ENCODE measurements at places on chromosomes 3 and 15. TPM values are rescaled to one million over a fixed set of nuclear protein-coding genes. Genes with fewer than 3 reads are reported as not detected.

GRCh38 chr3:161103776-161104385 lies 1.3 kb downstream of the B3GALNT1 start:
- DNase-seq = peak; percentile 28

DNA sequence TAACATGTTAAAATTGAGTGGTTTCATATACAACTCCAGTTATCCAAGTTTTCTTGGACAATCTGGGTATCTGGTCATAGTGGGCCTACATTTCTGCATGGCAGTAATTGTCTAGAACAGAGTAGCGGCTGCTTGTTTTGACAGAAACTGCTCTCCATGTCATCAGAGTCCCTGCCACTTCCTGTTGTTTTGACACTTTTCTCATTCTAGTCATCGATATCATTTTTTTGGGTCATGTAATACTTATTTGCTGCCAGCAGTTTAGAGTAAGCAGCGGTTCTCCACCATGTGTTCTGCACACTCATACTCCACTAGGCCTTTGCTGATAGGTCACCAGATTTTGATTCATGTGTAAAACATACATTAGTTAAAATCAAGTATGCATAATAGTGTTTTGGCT lies 81.5 kb downstream of the SLC25A26 start:
- DNase-seq = no peak

- no peak for DNase-seq
Observed at GRCh38 chr15:73888224-73889041, 15.1 kb downstream of the TBC1D21 start.

DNA sequence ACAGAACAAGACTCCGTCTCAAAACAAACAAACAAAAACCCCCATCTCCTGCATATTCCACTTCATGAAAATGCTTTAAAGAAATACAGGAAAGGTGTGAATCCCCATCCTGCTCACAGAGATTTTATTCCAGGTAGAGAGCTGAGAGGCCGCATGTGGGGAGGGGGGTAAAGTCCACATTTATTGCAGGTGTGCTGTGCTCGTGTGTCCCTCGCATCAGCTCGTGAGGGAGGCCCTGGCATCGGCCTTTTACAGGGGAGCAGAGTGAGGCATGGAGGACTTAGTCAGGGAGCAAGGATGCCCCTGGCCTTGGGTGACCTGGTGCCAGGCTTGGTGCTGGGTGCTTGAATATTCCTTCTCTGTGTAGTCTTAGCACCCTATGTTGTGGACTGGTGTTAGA lies 413.5 kb upstream of the C2CD4B start:
- no peak for DNase-seq

DNA sequence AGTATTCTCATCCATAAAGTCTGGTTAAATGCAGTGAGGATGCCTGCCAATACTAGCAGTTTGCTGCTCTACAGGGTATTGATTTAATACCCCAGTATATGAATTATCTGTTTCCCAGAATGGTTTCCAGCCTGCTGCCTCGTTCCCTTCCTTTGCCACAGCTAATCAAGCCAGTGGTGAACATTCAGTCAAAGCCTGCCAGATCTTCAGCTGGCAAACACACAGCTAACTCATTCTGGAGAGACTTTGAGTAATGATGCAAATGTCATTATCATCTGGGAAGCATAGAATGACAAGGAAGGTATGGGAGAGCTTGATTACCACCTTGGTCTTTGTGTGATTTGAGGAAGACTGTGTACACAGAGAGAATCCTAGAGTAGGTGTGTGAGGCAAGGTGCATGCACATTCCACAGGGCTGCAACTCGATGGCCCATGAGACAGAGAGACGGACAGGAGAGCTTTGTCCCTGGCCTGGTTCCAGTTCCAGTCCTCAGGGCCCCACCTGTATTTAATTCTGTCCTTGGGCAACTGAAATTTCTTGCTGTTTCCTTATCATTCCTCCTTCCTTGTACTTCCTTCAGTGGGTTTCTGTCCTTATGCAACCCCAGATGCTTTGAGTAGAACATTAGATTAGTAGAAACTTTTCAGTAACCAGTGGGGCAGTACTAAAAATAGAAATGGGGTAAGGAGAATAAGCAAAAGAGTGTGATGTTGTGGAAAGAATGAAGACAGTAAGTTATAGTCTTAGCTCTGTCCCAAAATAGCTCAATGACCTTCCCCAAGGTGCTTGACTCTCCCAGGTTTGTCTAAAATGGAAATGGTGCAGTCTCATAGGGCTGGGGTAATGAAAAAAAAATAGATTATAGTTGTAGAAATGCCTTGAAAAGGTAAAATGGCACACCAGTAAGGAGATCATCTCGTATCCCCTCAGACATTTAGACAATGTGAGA lies 72.5 kb downstream of the MITF start:
- no peak for DNase-seq

- no peak for DNase-seq
Observed at GRCh38 chr15:57640930-57641682, 49.4 kb downstream of the MYZAP start.

- peak; percentile 91 for DNase-seq
Observed at GRCh38 chr3:138174421-138175131, at the start of gene DBR1. Gene DBR1 (minus strand): TSS chr3:138174921. CDS start chr3:138174795, 126 bp downstream.

DNA sequence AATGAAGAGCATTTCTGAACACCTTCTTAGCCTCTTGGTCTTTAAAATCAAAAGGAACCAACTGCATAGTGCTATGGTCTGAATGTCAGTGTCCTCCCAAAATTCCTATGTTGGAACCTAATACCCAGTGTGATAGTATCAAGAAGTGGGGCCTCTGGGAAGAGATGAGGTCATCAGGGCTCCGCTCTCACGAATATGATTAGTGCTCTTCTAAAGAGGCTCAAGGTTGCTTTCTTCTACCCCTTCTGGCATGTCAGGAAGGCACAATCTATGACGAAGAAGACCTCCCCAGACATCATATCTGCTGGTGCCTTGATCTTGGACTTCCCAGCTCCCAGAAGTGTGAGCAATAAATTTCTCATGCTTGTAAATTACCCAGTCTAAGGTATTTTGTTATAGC lies 209.5 kb downstream of the MAGI1 start:
- no peak for DNase-seq

DNA sequence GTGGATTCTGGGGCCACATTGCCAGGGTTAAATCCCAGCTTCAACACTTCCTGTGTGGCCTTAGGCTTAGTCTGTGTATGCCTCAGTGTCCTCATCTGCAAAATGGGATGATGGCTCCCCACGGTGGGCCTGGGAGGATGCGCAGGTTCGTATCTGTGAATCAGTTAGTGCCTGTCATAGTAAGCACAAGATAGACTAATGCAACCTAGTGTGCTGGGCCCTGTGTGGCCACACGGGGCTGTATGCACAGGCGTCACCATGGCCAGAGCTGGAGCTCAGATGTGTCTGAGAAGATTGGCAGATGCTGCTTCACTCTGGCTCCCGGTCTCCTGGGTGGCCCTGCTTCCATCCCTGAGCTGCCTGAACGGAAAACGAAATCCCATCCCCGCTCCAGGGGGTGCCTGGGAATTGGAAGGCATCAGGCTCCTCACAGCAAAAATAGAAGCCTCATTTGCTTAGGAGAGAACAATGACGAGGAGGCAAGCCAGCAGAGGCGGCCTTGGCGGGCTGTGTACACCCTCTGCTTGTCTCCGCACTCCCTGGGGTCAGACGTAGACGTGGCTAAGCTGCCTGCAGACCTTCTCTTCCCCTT lies 103.6 kb downstream of the APBA2 start:
- DNase-seq = no peak

DNA sequence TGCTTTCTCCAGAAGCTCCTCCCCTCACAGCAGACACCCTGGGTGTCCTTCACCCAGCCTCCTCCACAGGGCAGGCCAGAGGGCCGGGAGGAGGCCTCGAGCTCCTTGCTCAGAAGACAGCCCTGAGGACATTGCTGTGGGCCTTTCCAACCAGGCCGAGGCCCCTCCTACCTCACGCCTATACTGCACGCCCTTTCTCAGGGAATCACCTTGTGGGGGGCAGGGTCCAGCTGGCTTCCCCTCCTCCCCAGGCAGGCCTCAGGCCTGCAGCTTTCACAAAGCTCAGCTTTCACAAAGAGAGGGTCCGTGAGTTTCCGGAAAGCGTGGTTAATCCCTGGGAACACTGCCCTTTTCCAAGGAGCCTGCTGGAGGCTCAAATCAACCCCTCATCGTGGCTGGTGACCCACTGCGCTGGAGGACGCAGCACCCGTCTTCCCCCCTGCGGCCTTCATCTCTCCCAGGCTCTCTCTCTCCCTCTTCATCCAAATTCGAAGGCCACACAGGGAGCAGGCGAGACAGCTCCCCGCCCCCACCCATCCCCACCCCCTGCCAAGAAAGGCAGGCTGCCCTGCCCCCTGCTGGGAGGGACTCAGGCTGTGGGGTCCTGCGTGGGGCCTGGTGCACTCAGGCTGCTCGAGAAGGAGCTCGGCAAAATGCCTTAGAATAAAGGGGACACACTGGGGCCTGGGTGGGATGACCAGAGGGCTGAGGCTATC lies 79.4 kb downstream of the OCA2 start:
- DNase-seq = no peak

- DNase-seq = no peak
Observed at GRCh38 chr3:69998759-69999139, 784 bp upstream of the SAMMSON start.

DNA sequence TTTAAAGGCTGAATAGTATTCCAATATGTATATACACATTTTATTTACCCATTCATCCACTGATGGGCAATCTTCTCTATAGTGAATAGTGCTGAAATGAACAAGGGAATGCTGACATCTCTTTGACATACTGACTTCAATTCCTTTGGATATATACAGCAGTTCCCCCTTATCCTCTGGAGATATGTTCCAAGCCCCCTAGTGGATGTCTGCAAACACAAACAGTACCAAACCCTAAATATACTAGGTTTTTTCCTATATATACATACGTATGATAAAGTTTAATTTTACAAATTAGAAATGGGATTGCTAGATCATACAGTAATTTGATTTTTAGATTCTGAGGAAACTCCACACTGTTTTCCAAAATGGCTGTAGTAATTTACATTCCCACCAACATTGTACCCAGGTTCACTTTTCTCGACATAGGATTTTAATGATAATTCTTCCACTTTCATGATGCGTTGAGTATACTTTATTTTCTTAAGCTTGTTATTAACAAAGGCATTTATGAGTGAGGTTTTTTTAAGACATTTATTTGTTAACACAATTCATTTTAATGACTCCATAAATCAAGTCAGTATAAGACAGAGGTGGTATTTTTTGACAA lies 38.2 kb downstream of the VPS13C start:
- DNase-seq = no peak

DNA sequence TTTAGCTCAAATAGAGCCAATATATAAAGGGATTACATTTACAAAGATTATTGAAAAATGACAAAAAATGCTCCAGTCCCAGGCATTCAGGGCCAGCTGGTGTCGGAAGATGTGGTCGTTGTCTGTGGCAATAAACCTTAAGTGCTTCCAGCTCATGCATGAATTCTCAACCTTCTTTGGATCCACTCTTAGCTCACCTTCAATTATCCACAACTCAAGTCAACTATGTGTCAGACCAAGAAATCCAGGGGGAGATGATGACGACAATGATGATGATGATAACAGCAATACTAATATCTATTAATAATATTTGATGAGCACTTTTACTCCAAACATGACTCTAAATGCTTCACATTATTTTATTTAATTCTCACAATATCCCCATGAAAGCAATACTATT lies 53.6 kb upstream of the PXYLP1 start:
- no peak for DNase-seq

DNA sequence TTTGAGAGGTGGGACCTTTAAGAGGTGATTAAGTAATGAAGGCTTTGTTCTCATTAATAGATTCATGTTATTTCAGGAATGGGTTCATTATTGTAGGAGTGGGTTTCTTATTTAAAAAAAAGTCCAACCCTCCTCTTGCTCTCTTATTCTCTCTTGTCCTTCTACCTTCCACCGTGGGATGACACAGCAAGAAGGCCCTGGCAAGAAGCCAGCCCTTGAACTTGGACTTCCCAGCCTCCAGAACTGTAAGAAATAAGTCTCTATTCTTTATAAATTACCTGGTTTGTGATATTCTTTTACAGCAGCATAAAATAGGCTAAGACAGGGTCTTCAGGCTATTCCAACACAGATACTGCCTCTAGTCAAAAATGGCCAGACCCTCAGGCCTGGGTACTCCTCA lies 62.2 kb downstream of the MYLK start:
- no peak for DNase-seq

- no peak for DNase-seq
Observed at GRCh38 chr3:143109861-143110260, 9.7 kb upstream of the CHST2 start.

DNA sequence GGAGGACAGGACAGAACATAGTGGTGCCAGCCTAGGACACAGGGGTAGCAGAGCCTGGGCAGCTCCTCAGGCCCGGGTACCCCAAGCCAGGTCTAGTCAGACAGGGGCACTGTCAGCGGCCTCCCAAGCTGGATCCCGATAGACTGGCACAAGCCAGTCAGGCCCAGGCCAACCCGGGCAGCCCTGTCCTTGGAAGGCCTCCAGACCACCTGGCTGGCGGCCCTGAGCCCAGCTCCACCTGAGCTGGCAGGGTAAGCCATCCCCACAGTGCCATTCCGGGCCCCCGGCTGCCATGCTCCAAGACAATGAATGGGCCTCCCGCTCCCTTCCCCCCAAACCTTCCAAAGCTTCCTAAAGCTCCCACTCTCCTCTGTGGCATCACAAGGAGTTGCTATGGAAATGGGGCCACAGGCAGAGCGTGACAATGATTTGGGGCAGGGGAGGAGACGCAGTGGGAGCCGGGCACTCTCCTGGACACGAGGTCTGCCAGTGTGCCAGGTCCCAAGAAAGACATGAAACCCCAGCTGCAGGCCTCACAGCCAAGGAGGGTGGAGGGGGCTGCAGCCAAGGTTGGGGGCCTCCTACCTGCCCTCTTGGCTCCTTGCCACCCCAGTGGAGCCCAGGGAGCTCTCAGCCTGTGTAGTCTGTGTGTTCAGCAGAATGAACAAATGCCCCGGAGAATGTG lies 165.6 kb upstream of the LINGO1 start:
- DNase-seq = no peak

GRCh38 chr15:58383876-58384275 lies 47.9 kb upstream of the LIPC start:
- no peak for DNase-seq

DNA sequence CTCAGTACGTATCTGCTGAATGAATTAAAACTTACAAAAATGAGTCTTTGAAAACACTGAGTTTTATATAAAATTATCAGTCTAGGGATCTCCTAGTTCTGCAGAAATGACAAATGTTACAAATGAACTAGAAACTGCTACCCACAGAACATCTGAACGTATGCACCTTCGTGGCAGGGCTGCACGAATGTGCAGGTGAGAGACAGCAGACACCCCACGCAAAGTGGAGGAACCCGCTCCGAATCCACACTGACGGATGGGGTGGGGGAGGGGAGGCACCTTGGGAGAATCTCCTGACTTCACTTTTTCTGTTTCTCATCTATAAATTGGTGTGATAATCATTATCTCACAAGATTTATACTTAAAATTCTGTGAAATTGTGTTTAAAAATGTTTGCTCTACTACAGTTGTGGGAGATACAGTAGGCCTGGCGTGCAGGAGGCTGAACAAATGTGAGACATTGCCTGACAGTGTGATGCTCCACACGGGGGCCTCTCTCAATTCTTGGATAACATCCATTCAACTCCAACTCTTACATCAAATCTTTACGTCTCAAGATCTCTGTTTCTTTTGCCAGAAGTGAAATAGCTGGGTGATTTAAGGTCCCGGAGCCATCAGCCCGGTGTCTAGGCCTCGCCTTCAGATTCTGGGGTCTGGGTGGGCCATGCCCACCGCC lies 86.9 kb downstream of the ATP10A start:
- no peak for DNase-seq

PIGBOS1 gene
- total RNA-seq = 7.2 TPM

SRGAP3 gene
- total RNA-seq = 10.0 TPM

DAG1 gene
- 118 TPM for total RNA-seq

SKOR1 gene
- 0.13 TPM for total RNA-seq

A4GNT gene
- not detected for total RNA-seq

C2CD4A gene
- not detected for total RNA-seq

LINGO1 gene
- 2.2 TPM for total RNA-seq

CYP8B1 gene
- not detected for total RNA-seq

PXYLP1 gene
- 21.0 TPM for total RNA-seq

ROPN1 gene
- not detected for total RNA-seq

Data from heart right ventricle (tissue), 16 donors.